ENCODE measurements at places on chromosomes 13 and 19.
A peak's percentile ranks its signal among the peaks of the same experiment; 100 is the strongest.

- H3K4me3 ChIP-seq, result no peak overlapping the region
- H3K36me3 ChIP-seq, result no peaks in the 10 kb centered on the region
- DNase-seq, result no peak
Observed at GRCh38 chr13:110592665-110593064, 22.7 kb upstream of the NAXD start.

DNA sequence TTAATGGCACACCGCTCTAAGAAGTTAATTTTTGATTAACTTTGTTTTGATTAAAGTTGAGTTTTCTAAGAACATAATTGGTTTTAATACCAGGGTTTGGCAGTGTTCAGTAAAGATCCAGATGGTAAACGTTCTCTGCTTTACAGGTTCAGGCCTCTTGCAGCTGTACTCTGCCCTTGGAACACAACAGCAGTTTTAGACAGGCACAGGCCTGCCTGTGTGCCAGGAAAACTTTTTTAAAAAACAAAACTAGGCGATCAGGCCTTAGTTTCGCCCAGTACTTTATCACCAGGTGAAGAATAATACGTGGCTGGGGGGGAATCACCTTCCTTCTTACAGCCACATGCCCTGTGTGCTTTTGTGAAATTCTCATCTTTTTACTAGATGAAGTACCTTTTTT is 38.0 kb upstream of the TEX29 start:
- H3K4me3 ChIP-seq, result no peak overlapping the region
- H3K36me3 ChIP-seq, result peaks cover 95% of the 10 kb centered on the region
- DNase-seq, result no peak
- no peaks in the 10 kb centered on the region for H3K27me3 ChIP-seq

DNA sequence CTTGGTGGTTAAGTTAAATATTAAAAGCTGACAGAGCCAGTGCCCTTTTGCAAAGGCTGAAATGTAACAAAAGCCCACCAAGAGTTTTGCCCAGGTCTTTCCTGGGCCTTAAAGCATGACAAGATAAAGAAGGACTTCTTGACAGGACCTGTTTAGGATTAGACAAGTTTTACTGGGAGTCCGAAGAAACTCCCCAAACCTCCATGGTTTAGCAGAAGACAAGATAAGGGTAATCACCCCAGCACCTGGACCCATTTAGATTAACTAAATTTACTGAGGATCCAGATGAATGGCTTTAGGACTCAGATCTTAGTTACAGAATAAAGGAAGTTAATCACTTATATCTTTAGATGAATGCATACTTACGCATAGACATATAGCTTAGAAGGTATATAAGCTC is 14.8 kb upstream of the UFM1 start:
- H3K36me3 ChIP-seq, result no peaks in the 10 kb centered on the region
- no peak overlapping the region for H3K4me3 ChIP-seq
- DNase-seq, result no peak
- no peaks in the 10 kb centered on the region for H3K27me3 ChIP-seq

- no peak overlapping the region for H3K4me3 ChIP-seq
- no peaks in the 10 kb centered on the region for H3K27me3 ChIP-seq
Observed at GRCh38 chr13:45516757-45517156, 52.0 kb downstream of the COG3 start.

DNA sequence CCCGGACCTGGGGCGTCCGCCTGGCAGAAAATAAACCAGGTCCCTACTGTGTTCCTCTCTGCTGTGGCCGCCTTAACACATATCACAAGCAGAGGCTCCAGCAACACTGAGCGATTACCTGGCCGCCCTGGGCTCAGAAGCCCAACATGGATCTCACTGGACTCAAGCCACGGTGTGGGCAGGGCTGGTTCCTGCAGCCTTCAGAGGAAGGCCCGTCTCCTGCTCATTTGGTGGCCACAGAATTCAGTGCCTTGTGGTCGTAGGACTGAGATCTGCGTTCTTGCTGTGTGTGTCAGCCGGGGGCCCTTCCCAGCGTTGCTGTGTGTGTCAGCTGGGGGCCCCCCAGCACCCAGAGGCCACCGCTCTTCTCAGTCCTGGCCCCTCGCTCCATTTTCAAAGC is 30.2 kb downstream of the C2CD4C start:
- H3K4me1 ChIP-seq, result no peaks in the 10 kb centered on the region
- no peak overlapping the region for H3K27ac ChIP-seq
- DNase-seq, result no peak

DNA sequence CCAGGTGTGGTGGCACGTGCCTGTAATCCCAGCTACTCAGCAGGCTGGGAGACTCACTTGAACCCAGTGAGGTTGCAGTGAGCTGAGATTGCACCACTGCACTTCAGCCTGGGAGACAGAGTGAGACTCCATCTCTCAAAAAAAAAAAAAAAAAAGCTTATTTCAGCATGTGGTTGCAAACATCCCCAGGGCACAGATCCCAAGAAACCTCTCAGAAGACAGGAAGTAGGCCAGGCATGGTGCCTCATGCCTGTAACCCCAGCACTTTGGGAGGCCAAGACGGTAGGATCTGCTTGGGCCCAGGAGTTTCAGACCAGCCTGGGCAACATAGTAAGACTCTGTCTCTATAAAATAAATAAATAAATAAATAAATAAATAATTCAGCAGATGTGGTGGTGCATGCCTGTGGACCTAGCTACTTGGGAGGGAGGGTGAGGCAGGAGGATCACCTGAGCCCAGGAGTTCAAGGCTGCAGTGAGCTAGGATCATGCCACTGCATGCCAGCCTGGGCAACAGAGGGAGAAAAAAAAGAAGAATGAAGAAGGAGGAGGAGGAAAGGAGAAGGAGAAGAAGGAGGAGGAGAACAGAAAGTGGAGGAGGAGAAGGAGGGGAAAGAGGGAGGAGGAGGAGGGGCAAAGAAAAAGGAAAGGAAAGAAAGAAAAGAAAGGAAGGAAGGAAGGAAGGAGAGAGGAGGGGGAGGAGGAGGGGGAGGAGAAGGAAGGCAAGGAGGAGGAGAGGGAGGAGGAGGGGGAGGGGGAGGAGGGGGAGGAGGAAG is 4.3 kb upstream of the LRRC8E start:
- H3K27me3 ChIP-seq, result peaks cover 33% of the 10 kb centered on the region
- H3K36me3 ChIP-seq, result no peaks in the 10 kb centered on the region
- H3K4me1 ChIP-seq, result peaks cover 3% of the 10 kb centered on the region
- DNase-seq, result no peak
- no peak overlapping the region for H3K27ac ChIP-seq

GRCh38 chr19:45789035-45789786 is 3.4 kb downstream of the DMWD start:
- H3K4me1 ChIP-seq, result peaks cover 24% of the 10 kb centered on the region
- no peak overlapping the region for H3K27ac ChIP-seq
- H3K36me3 ChIP-seq, result peaks cover 48% of the 10 kb centered on the region
- no peak overlapping the region for H3K4me3 ChIP-seq
- no peak for DNase-seq
- no peaks in the 10 kb centered on the region for H3K27me3 ChIP-seq

- H3K36me3 ChIP-seq, result no peaks in the 10 kb centered on the region
- H3K4me1 ChIP-seq, result no peaks in the 10 kb centered on the region
- peak; percentile 8 for DNase-seq
- H3K4me3 ChIP-seq, result no peak overlapping the region
- peaks cover 5% of the 10 kb centered on the region for H3K27me3 ChIP-seq
Observed at GRCh38 chr13:94667190-94667589, 45.2 kb downstream of the SOX21 start.

DNA sequence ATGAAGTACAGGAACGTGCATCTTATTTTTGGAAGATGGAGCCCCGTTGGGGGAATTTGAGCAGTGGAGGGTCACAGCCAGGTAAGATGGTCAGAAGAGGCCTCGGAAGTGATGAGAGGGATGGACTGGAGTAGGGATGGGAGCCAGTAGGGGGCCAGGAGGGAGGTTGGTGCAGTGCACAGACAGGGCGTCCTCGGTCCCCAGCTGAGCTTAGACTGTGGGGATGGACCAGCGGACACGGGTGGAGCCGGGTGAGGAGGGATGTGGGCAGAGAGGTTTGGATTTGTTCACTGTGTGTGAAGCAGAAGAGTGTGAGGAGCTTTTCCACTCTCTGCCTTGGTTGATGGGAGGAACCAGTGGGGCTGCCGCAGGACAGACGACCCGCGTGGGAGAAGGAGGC is 10.6 kb downstream of the RPS9 start:
- H3K4me1 ChIP-seq, result peaks cover 15% of the 10 kb centered on the region
- DNase-seq, result no peak
- H3K27ac ChIP-seq, result no peak overlapping the region
- H3K36me3 ChIP-seq, result peaks cover 28% of the 10 kb centered on the region
- no peak overlapping the region for H3K4me3 ChIP-seq

DNA sequence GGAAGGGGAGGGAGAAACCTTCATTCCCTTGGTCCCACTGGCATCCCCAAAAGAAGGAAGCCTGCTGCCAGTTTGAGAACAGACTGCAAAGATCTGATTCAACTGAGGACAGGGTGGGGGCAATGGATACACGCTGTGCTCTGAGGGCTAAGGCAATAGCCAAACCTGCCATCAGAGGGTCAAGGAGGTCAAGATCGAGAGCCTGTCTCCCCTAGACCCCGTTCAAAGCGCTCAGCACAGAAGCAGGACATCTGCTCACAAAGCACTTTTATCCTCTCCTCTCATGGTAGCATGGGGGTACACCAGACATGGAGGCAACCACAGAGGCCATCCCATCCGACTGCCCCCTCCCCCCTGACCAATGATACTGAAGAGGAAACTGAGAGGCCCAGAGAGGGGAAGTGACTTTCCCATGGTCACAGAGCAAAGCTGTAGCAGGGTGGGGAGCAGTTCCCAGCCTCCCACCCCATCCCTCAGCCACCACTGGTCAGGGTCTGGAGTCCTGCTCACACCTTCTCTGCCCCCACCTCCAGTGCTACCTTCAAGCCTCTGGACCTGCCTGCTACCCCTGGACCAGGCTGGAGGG is 11.1 kb downstream of the POU2F2 start:
- H3K4me3 ChIP-seq, result no peak overlapping the region
- DNase-seq, result no peak
- H3K36me3 ChIP-seq, result peaks cover 2% of the 10 kb centered on the region
- H3K27ac ChIP-seq, result no peak overlapping the region
- H3K27me3 ChIP-seq, result no peaks in the 10 kb centered on the region

- DNase-seq, result no peak
- peaks cover 10% of the 10 kb centered on the region for H3K36me3 ChIP-seq
- H3K4me1 ChIP-seq, result peaks cover 23% of the 10 kb centered on the region
- H3K27ac ChIP-seq, result no peak overlapping the region
- H3K27me3 ChIP-seq, result no peaks in the 10 kb centered on the region
- H3K4me3 ChIP-seq, result no peak overlapping the region
Observed at GRCh38 chr19:28615966-28616365, 597.0 kb downstream of the UQCRFS1 start.

DNA sequence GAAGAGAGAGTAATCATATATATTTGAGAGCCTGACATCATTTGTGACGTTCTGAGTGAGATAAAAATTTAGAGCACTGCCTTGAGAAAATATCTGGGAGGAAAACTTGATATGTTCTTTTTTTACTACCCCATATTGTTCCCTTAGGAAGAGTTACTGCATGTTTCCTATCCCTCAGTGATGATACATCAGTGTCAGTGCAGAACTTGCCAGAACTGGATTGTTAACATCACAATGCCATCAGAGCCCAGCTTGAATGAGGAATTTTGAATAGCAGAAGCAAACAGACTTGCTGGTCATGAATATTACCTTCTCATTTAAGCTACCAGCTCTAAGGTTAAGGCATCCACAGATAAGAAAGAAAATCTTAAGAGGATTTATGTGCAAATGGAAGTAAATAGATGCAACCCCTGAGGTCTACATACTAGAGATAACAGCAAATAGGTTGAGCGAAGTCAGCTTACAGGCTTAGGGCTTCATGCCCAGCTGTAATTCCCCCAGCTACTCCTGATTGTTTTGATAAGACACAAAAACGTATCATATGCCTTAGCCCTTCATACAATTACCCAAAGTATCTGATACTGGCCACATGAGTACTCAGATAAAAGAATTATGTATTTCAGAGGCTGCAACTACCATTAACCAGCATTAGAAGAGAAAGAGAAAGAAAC is 313.7 kb upstream of the ATXN8OS start:
- H3K4me3 ChIP-seq, result no peak overlapping the region
- no peaks in the 10 kb centered on the region for H3K4me1 ChIP-seq
- H3K27ac ChIP-seq, result no peak overlapping the region
- no peak for DNase-seq
- no peaks in the 10 kb centered on the region for H3K36me3 ChIP-seq

DNA sequence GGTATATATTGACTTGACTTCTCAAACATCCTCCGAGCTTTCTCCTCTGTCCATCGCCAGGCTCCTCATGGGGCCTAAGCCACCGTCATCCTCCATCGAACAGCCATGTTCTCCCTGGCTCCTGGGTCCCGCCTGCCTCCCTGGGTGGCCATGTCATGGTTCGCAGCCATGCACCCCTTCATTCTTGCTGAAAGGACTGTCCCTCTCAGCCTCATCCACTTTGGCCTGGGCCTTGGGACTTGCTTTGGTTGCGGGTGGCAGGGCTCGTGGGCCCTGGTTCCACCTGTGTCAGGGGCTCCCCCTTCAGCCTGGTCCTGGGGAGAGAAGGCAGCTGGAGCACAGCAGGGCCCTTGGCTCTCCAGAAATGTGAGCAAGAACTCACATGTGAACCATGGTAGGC is 183.8 kb downstream of the KATNAL1 start:
- no peak overlapping the region for H3K4me3 ChIP-seq
- H3K4me1 ChIP-seq, result peaks cover 35% of the 10 kb centered on the region
- no peak for DNase-seq
- no peak overlapping the region for H3K27ac ChIP-seq
- no peaks in the 10 kb centered on the region for H3K36me3 ChIP-seq
- H3K27me3 ChIP-seq, result no peaks in the 10 kb centered on the region

- no peak for DNase-seq
- H3K27me3 ChIP-seq, result no peaks in the 10 kb centered on the region
- no peak overlapping the region for H3K4me3 ChIP-seq
- peaks cover 91% of the 10 kb centered on the region for H3K36me3 ChIP-seq
- H3K27ac ChIP-seq, result no peak overlapping the region
Observed at GRCh38 chr19:35021016-35021415, 9.3 kb upstream of the SCN1B start.

GRCh38 chr13:108595436-108596274 is 33.8 kb upstream of the MYO16 start:
- H3K4me3 ChIP-seq, result no peak overlapping the region
- no peak overlapping the region for H3K27ac ChIP-seq
- DNase-seq, result no peak
- H3K27me3 ChIP-seq, result no peaks in the 10 kb centered on the region

GRCh38 chr13:32735859-32736258 is 149.6 kb downstream of the PDS5B start:
- no peaks in the 10 kb centered on the region for H3K36me3 ChIP-seq
- no peaks in the 10 kb centered on the region for H3K4me1 ChIP-seq
- H3K27ac ChIP-seq, result no peak overlapping the region
- H3K27me3 ChIP-seq, result no peaks in the 10 kb centered on the region

All from thymus (tissue), 14 donors.